ENCODE measurements at places on chromosomes 2 and 18.

- DNase-seq, result no peak
These were observed 56.0 kb downstream of the BARD1 start for GRCh38 chr2:214753455-214753854.

GRCh38 chr2:169073963-169074751, 4.8 kb downstream of the DHRS9 start:
- DNase-seq, result no peak

- DNase-seq, result no peak
These were observed 19.9 kb downstream of the ABCG5 start for GRCh38 chr2:43818761-43819160.

DNA sequence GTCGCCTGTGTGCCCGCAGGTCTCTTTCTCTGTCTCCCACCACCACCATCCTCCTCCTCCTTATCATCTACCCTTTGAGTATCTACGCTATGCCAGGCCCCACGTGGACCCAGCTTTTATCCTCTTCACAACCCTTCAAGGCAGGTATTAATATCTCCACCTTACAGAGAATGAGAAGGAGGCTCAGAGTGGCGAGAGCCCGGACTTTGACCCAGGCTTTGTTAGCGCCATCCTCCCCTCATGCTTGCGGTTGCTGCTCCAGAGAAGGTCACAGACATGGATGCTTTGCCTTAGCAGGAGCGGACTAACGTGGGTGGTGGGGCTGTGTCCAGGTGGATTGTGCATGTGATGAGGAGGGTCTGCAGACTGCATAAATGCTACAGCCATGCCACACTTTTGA, 119.8 kb downstream of the CELF4 start:
- no peak for DNase-seq

- no peak for DNase-seq
These were observed 115.3 kb downstream of the METTL8 start for GRCh38 chr2:171318463-171318934.

- DNase-seq, result no peak
These were observed 10.2 kb downstream of the BOK start for GRCh38 chr2:241568726-241569125.

DNA sequence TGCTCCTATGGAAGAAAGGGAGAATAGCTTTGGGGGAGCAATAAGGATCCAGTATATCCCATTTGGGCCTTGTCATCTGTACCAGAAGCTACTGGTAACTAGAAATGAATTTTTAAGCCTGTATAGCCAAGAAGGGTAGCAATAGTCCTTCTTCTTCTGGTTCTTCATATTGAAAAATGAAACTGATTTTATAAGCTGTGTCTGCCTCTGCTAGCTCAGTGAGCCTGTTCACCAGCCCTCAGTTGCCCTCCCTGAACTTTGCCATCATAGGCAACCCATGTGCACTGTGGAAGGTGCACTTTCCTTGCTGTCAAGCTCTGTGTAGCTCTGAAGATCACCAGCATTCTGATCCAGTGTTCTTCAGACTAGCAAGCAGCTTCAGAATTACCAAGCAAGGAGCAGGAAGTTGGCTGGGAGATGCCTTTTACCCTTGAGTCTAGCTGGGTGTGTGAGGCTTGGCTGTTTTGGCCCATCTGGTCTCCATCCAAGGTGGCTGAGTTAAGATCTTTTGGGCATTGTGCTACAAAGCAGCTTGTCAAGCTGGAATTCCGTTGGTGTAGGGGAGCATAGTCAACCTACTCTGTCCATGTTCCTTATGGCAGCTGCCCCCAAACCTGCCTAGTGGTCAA, 55.8 kb upstream of the MGAT5 start:
- no peak for DNase-seq

DNA sequence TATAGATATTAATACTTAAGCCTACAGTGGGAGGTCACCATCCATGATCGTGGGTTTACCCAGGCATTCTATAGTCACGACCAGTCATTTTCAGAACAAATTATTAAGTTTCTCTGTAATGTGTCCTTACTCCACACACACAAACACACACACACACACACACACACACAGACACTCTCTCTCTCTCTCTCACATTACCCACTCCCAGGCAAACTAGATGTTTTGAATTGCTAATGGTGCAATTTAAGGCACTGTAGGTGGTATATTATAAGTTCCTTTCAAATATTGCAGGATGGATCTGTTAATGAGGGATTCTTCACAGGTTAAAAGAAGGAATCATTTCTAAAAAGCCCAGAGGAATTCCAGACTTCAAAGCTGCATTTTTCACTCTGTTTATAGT, 657.8 kb downstream of the MBD2 start:
- DNase-seq, result no peak

DNA sequence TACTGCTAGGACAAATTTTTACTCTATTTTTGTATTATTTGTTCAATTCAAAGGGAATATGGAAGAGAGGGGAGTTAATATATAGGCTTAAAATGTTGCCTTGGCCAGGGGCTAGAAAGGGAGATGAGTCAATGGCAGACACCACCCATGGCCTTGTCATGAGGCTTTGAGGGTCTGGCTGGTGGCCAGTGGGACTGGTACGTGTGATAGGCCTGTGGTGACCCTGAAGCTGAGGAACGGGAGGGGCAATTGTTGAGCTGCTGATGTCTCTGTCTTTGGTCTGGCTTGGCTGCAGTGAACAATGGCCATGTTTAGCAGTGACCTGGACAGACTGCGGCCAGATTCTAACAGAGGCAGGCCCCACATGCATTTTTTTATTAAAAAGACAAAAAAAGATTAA, 18.5 kb downstream of the GKN1 start:
- DNase-seq, result no peak

- no peak for DNase-seq
These were observed 9.0 kb downstream of the STK25 start for GRCh38 chr2:241499146-241499965.

GRCh38 chr18:56252456-56252855, 385.9 kb downstream of the TXNL1 start:
- no peak for DNase-seq

GRCh38 chr2:112137516-112138158, 548 bp upstream of the FBLN7 start:
- DNase-seq, result no peak

GRCh38 chr2:236165842-236166795, 2.1 kb downstream of the GBX2 start:
- no peak for DNase-seq

GRCh38 chr2:49807689-49808088, 653.4 kb upstream of the FSHR start:
- DNase-seq, result no peak

- DNase-seq, result no peak
These were observed 101.7 kb downstream of the GAREM1 start for GRCh38 chr18:32368991-32369390.

GRCh38 chr2:181991171-181991885, 5.7 kb downstream of the PPP1R1C start:
- DNase-seq, result no peak

DNA sequence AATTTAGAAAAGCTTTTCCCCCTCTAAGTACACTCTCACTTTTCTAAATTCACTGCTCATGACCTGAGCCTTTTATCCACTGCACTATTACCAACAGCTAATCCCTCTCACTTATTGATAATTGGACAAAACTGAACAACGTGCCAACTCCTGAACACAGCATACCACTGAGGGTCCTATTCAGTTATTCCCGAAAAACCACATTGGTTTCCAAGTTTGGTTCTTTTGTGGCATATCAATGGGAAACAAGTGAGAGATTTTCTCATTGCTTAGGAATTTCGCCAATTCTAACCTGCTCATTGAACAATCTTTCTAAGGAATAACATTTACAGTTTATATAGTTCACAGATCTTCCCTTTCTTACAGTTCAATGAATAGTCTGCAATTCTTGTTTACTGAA, 977.4 kb downstream of the TMEM182 start:
- DNase-seq, result no peak

GRCh38 chr2:149261692-149262091, 68.7 kb upstream of the LYPD6 start:
- no peak for DNase-seq

DNA sequence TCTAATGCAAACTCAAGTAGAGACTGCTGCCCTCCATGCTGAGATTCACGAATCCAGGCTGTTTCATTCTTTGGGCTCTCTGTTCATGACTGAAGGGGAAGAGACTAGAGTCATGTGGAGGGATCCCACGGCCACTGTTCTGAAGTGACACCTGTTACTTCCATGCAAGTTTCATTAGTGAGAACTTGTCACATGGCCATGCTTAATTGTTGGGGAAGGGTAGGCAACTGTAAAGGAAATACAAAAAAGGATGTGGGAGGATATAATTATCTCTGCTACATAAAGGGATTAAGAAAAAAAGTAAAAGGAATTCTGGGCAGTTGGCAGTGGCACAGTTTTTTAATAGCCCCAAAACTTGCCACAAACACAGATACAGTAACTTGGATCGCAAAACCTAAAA, 28.0 kb upstream of the PSME4 start:
- DNase-seq, result no peak
